ENCODE measurements at places on chromosomes 5 and 9.

DNA sequence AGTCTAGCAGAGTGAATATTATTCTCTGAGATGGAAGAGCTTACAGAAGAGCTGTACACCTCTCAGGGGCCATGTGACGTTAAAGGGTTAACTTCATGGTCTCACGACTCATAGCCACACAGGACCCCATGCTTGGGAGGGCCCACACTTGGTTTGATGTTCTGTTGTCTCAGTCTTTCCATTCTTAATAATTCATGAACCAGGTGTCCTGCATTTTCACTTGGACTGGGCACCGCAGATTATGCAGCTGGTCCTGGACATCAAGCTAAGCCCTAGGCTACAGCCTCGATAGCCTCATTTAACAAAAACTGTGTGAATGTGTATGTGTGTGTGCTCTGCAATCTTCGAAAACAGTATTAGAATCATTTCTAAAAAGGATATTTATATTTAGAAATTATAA is 323.5 kb downstream of the PLK2 start:
- no peak for DNase-seq

GRCh38 chr5:43583724-43584123 is 19.3 kb upstream of the NNT start:
- DNase-seq: no peak

- no peak for DNase-seq
These were observed 77.8 kb downstream of the C9orf153 start for GRCh38 chr9:86181379-86182315.

GRCh38 chr9:128244837-128245231 is 31.0 kb downstream of the GOLGA2 start:
- DNase-seq: no peak

DNA sequence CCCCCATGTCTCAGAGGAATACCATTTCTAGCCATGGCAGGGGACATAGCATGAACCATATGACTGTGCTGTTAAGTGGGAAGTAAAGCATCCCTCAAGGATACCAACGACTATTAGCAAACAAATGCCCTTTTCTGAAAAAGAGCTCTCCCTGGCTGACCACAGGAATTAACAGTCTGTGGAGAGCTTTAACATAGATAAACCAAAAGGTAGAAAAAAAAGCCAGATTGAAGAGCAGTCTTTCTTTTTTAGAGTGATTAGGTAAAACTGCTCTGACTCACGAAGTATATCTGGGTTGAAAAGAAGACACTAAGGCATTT is 532.7 kb upstream of the DMAC1 start:
- DNase-seq: no peak

- no peak for DNase-seq
These were observed 119.2 kb downstream of the SMARCA2 start for GRCh38 chr9:2134391-2134790.

DNA sequence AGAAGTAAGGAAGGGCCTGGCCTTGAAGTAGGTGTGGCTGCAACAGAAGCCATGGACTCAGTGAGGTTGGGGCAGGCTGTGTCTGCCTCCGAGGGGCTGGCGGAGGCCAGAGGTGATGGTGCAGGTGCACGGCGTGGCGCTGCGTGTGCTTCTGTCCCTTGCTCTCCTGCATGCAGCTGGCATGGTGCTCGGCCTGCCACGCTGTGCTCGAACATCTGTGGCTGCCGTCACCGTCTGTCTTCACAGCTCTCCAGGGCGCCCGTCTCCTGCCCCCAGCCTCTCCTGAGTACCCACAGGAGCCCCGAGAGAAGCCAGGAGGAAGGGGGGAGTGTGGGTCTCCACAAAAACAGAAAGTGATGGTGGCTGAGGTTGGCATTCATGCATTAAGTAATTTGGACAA is 193.7 kb downstream of the CACNA1B start:
- DNase-seq: no peak

- DNase-seq: peak; percentile 94
These were observed 24.5 kb upstream of the SEMA4D start for GRCh38 chr9:89522261-89522958.

DNA sequence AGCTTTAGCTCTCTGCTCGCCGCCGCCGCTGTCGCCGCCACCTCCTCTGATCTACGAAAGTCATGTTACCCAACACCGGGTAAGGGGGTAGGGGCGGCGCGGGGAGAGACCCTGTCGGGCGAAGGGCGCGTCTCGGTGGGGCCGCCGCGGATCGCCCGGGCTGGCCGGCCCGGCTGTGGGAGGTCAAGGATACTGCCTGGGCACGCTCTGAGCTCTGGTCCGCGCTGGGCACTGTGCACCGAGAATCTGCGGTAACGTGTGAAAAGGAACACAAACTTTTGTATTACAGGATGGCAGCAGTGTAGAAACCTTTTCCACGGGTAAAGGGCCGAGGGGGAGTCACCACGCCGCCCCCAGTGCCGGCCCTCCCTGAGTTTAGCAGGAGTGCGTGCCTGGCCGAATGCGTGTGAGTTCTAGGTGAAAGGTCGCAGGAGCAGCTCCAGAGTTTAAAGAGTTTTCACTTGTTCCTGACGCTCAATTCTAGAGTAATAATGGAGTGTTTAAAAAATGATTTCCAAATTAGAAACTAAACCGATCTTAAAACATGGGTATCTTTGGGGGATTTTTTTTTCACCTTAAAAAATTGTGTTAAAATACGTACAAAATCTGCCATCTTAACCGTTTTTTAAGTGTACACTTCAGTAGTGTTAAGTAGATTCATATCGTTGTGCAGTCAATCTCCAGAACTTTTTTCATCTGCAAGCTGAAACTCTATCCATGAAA is at the start of gene HSDL2:
Gene HSDL2, plus strand, starts transcription at position 7 of the 723 bp plus-strand sequence. Its CDS starts 56 bp downstream, at position 63.
- peak; percentile 61 for DNase-seq

DNA sequence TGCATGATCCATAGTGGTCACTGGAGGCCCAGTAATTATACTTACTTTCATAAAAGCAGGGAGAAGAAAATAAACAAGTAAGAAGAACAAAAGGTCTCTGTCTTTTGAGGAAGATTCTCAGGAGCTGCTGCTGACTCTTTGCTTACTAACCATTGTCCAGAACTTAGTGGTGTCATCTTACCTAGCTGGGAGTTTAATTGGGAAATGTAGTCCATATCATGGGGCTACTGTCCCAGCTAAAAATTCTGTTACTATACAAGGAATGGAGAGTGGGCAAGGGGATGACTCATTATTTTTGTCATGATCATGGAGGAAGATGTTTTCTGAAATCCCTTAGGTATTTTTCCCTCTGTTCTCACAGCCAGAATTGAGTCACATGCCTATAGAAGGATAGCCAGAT is 639.3 kb downstream of the MTRR start:
- no peak for DNase-seq

DNA sequence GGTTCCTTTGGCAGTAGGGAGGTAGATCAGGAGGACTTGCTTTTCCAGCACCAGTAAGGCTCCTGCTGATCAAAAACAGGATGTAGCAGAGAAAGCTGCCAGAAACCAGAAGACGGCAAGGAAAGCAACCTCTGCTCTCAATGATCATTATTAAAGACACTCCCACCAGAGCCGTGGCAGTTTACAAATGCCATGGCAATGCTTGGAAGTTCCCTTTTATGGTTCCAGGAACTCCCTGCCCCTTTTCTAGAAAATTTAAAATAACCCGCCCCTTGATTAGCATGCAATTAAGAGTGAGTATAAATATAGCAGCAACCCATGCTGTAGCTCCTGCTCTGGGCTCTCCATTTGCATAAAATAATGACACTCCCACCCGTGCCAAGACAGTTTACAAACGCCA is 16.1 kb downstream of the EQTN start:
- no peak for DNase-seq
